Stimulated activated CD4-positive, alpha-beta T cell treated with anti-CD3 and anti-CD28 coated beads, Interleukin-15, amount 100 ng/mL, for 48 hours (primary cell): ENCODE measurements at places on chromosomes 5 and 9.

DNA sequence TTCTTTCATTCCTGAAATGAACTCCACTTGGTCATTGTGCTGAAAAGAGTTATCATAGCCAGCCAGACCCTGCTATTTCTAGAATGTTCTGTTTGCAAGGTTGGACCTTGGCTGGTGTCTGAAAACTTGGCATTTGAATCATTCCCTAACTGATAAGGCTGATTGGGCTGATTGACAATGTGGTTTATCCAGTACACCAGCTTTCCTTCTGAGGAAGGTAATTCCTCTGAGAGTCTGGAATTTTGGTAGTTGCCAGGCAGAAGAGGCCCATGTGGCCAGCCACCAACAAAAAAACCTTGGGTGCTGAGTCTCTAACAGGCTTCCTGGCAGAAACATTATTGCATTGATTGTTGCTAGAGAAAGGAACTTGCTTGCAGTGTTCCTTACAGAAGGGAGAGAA is 15.3 kb downstream of the SEC61B start:
- DNase-seq, result no peak

- DNase-seq, result no peak
Measured at GRCh38 chr9:114149765-114150340, 5.5 kb upstream of the COL27A1 start.

DNA sequence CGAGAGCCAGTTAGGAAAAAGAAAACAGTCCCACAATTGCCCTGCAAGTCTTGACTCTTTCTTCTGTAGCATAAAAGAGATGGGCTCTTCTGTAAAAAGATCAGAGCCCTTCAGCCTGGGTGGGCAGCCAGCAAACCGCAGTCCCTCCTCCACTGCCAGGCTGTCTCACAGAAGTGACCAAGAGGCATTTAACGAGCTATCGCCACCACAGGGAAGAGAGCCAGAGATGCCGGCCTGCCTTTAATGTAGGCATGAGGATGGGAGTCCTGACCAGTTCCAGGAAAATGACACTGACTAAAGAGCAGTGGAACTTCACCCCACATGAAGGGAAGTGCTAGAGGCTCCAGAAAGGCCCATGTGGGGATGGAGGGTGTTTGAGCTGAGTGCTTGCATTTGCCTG is 264.6 kb downstream of the NDUFS4 start:
- no peak for DNase-seq

DNA sequence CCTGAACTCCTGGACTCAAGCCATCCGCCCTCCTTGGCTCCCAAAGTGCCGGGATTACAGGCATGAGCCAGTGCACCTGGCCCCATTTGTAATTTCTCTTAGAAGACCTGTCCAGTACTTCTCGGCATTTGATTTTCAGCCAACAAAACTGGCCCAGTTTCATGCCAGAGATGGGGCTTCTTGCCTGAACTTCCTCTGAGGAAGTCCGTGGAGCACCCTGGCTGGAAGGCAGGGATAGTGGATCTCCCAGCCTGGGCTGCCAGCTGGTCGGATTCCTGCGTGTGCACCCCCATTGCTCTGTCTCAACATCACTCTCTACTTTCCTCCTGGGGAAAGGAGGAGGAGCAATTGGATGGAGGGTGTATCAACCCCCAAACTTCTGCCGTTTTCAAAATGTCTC is 39.0 kb downstream of the FAM78A start:
- DNase-seq, result no peak

DNA sequence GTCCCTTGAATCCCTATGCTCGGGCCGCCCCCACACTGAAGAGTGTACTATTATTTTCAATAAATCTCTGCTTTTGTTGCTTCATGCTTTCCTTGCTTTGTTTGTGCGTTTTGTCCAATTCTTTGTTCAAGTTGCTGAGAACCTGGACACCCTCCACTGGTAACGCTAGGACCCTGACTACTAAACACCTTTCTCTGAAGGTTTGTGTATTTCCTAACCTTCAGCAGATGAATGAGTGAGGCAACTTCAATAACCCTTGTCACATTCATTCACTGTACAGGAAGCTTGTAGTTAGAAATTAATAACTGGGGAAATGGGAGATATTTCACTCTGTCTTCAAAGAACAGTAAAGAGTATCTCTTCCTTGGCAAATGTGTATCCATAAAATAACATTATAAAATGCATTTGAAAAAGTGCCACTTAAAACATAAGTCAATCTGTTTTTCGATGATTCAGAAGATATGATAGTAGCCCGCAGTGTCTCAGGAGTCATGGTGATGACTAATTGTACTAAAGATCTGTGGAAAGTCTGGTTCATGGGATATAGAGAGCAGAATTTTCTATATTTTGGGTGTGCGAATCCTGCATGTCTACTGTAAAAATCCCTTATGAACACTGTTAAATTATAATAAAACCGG is 43.2 kb upstream of the ANKH start:
- no peak for DNase-seq

GRCh38 chr5:129113867-129114266 is 19.3 kb downstream of the ISOC1 start:
- no peak for DNase-seq

- no peak for DNase-seq
Measured at GRCh38 chr9:88652876-88653275, 117.9 kb downstream of the NXNL2 start.

DNA sequence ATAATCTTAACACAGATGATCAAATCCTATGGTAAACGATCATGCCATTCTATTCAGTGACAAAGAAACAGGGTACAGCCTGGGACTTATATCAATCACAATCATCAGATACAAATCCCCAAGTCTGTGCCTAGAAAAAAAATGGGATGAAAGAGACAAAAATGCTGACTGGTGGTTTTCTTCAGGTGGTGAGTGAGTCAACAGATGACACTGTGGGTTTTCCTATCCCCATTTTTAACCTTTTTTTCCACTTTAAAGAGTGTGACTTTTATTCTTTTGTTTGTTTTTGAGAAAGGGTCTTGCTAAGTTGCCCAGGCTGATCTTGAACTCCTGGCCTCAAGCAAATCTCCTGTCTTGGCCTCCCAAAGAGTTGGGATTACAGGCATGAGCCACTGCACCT is 3.2 kb downstream of the CIZ1 start:
- DNase-seq, result no peak

DNA sequence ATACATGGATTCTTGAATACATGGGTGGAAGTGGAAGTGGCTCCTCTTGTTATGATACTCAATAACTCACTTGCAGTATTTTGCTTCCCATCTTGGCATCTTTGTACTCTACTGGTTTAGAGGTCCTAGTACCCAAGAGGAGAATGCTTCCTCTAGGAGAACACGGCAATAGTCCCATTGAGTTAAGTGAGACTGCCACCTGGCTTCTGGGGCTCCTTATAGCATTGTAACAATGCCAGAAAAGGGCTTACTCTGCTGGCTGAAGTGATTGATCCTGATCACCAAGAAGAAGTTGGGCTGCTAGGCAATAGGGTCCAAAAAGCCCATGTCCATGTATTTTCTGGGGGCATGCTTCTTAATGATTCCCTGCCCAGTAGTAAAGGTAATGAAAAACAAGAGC is 627.6 kb upstream of the SGCD start:
- DNase-seq, result no peak

- no peak for DNase-seq
Measured at GRCh38 chr9:90459321-90459720, 183.3 kb downstream of the DIRAS2 start.
